ENCODE measurements at places on chromosomes 7 and 10. TPM values are rescaled to one million over a fixed set of nuclear protein-coding genes. Genes with fewer than 3 reads are reported as not detected.

Gene HYAL4
- not detected for total RNA-seq

Gene SLC39A12
- not detected for total RNA-seq

Gene HOXA4
- total RNA-seq: 0.79 TPM

Gene CRYGN
- not detected for total RNA-seq

Gene SUN3
- total RNA-seq: not detected

Gene SPDYE8
- total RNA-seq: not detected

Gene OR9A2
- not detected for total RNA-seq

Gene C10orf90
- not detected for total RNA-seq

Gene ZNF485
- total RNA-seq: 12.7 TPM

Gene EPO
- total RNA-seq: not detected

Gene ACTL6B
- total RNA-seq: not detected

Gene HECTD2
- 0.22 TPM for total RNA-seq

Gene SUV39H2
- 23.8 TPM for total RNA-seq

Gene ASZ1
- total RNA-seq: not detected

Gene TMEM139
- not detected for total RNA-seq

Gene NUTM2E
- 0.19 TPM for total RNA-seq

Gene HMX3
- total RNA-seq: not detected

Gene RARRES2
- not detected for total RNA-seq

Gene NKX2-3
- not detected for total RNA-seq

Gene UBTD1
- total RNA-seq: 0.72 TPM

Gene LRCH4
- total RNA-seq: 33.5 TPM

Gene PDK4
- total RNA-seq: not detected

Gene ASB10
- not detected for total RNA-seq

Gene EEPD1
- 63.5 TPM for total RNA-seq

Gene TEX36
- total RNA-seq: not detected

Gene CHN2
- 9.1 TPM for total RNA-seq

Gene SPDYE2B
- not detected for total RNA-seq

Gene GNG11
- not detected for total RNA-seq

Gene SPDYE2
- total RNA-seq: not detected

Gene C7orf33
- total RNA-seq: not detected

Gene CPA2
- not detected for total RNA-seq

Gene CADPS2
- not detected for total RNA-seq

Gene TAS2R4
- 0.43 TPM for total RNA-seq

Gene PNLIP
- total RNA-seq: not detected

Gene ARMS2
- total RNA-seq: not detected

Gene GIMAP4
- not detected for total RNA-seq

Gene ANKRD7
- total RNA-seq: 1.7 TPM

Gene ABCB1
- not detected for total RNA-seq

Gene AS3MT
- total RNA-seq: not detected

Gene CTAGE8
- total RNA-seq: not detected

Gene SEMA3E
- total RNA-seq: not detected

Gene GPER1
- not detected for total RNA-seq

Gene OR2A42
- total RNA-seq: not detected

Data from Karpas-422 (cell line).